ENCODE measurements at places on chromosomes 1 and 21.

DNA sequence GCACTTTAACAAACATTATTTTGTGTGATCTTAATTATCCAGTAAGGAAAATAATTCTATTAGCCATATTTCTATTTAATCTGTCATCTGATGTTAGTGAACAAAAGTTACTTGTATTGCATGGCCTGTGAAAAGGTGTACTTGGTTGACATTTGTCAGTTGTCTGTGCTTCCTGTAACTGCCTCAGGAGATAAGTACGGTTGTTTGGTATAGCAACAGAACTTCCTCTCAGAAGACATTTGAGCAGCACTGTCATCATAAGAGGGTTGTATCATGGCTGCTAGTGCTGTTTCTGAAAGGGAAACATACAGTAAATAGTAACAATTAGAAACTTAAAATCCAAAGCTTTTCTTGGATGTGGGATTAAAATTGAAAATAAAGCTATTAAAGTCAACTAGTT, 3.4 kb downstream of the BLZF1 start:
- DNase-seq = peak; percentile 14

DNA sequence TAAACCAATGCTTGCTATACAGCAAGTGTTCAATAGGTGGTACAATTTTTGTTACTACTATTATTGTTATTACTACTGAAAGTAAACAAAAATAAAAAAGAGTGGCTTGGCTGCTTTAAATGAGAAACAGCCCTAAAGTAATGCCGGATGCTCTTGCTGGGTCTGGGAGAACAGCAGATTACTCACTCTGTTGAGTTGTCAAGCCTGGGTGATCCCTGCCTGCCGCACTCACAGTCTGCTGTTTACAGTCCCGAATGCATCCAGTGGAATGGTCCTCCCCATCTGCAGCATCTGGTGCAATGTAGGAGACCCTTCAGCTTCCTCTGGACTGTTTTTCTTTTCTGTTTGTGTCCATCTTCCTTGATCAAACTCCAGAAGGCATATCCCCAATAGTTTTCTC, 102.7 kb upstream of the IVNS1ABP start:
- DNase-seq = no peak

DNA sequence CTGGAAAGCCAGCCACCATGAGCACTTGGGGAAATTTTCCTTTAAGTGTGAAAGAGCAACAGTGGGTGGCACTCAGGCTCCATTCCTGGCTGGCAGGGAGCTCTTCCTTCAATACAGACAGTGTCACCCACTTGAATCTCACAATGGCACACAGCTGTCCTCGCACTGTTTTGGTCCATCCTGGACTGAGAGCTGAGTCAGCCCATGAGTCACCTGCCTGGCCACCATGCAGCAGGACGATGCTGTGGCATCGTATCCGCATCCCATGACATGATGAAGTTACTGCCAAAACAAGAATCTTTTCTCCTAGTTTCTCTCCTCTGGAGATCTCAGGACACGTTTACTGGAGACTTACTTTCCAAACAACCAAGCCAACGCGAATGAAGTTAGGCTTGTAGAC, 6.0 kb downstream of the TMPRSS2 start:
- DNase-seq = no peak

GRCh38 chr21:40466893-40467483, 380.0 kb downstream of the DSCAM start:
- peak; percentile 4 for DNase-seq

- no peak for DNase-seq
Observed at GRCh38 chr1:237029850-237030535, 12.0 kb upstream of the RYR2 start.

DNA sequence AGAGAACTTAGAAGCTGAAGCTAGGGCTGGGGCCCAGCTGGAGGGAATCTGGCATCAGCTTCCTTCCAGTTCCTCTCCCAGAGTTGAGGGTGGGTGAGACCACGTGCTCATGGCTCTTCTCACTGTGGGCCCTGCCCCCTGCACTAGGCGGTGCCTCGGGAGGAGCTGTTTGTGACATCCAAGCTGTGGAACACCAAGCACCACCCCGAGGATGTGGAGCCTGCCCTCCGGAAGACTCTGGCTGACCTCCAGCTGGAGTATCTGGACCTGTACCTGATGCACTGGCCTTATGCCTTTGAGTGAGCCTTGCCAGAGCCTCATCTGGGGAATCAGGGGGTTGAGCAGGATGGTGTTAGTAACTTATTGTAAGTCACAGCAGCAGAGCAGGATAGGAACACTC, 16.1 kb downstream of the AKR1A1 start:
- no peak for DNase-seq

DNA sequence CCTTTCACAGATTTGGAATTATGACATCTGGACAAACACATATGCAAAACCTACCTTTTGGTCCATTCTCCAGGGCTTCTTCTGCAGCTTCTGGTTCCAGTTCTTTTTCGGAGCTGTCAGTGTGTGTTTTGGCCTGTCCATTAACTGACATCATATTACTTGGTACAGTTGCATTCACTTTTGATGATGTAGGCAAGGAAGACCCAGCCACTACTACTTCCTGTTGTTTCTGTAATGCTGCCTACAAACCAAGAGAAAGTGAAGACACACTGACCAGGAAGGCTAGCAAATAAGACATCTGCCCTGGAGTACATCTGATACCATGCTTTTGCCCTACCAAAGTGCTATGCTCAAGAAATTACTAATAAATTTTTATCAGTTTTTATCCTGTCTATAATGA, 31.9 kb downstream of the ACBD3 start:
- DNase-seq = no peak

DNA sequence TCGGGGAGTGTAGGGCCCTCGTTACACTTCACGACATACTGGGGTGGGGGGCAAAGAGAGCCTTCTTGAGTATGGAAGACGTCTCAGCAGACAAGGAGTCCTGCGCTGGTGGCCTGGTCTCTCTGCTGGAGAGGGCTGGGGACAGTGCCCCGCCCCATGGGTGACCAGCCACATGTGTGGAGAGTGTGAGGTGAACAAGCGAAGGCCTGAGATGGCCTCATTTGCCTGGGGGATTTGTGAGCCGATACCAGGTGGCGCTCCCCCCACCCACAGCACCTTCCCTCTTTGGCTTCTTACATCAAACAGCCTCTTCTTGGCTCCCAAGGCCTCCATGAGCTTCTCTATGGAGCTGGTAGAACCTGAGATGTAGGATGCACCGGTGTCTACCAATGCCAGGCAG, 4.0 kb upstream of the ETNK2 start:
- DNase-seq = no peak

All from OCI-LY7 (cell line).